NCI-H1930 (cell line): ENCODE measurements at places on chromosomes 1 and 21.

DNA sequence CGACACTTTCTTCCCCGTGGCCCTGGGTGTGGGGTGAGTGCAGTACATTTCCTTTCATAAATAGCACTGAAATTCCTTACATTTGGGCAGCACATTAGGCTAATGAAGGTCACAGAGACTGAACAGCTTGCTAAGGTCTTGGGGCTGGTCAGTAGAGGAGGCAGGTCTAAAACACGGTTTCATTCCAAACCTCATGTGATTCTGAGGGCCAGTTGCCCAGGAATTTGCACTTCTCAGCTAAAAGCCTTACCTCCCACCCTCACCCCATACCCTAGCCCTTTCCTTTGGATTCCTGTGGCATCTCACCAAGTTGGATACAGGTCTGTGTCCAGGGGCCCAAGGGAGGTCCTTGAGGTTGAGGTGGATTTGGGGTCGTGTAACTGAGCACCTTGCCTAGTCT is 147.8 kb upstream of the CD34 start:
- no peak for DNase-seq

GRCh38 chr1:36759355-36759754 is 275.0 kb downstream of the GRIK3 start:
- DNase-seq = no peak

- DNase-seq = peak; percentile 1
These were observed 30.5 kb downstream of the BATF3 start for GRCh38 chr1:212669102-212669501.

DNA sequence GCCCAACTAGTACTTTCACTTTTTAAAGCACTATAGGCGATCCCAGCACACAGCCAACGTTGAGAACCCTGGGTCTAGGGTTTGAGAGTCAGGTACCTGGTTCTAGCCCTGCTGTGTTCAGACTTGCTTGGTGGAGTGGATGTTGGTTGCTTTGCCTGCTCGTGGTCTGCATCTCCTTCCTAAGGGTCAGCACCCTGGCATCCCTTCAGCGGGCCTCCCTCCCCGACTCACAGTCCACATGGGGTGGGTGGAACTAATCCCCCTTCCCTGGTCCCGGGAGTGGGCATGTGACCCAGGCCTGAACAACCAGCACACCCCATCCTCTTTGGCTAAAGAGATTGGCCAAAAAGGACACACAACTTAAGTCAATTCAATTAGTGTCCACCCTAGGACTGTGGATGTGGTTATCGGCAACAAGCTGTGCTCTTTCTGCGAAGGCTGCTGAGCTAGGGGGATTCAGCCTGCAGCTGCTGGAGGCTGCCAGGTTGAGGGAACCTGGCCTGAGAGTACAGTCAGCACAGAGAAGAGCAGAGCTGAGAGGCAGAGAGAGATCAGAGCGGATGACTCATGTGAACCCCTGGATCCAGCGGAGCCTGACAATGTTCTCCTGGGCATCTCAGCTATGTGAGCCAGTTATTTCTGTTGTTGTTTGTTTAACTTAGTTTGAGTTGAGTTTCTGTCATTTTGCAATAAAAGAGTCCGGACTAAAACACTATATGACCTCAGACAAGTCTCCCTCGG is 138.9 kb downstream of the ACTL8 start:
- DNase-seq = no peak

GRCh38 chr1:63877021-63877767 is 103.4 kb downstream of the ROR1 start:
- no peak for DNase-seq

- no peak for DNase-seq
These were observed 187.7 kb upstream of the RNPC3 start for GRCh38 chr1:103337779-103338178.

GRCh38 chr1:83741348-83741747 is 257.6 kb downstream of the TTLL7 start:
- DNase-seq = no peak

GRCh38 chr21:34603710-34604057 is 11.2 kb downstream of the RCAN1 start:
- no peak for DNase-seq

- DNase-seq = no peak
These were observed 281.9 kb upstream of the POU3F1 start for GRCh38 chr1:38328278-38329035.

DNA sequence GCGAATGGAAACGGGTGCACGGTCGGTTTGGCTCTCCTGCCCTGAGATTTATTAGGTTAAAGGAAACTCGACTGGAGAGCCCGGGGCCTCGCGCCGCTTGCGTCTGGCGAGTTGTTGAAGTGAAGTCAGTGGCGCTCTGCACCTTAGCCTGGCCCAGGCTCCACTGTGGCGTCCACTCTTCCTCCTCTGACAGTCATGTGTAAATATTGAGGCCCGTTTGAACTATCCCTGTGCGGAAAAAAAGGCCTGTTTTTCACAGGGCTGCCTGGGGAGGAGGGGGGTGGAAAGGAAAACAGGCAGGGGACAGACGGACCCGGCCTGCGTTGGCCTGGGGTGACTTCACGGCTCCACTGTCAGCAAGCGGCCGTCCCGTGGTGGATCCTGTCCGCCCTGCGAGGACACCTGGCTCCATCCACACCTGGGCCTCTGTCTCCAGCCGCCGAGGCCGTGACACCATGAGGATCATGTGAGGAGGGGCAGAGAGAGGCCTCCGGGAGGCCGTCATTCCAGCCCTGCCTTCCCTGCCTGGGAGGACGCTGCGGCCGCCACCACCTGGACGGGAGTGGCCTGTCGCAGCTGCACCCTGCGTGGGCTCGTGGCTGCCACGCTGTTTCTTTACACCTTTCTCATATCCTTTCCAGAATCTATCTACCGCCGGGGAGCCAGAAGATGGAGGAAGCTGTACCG is 59.8 kb downstream of the FAAP20 start:
- DNase-seq = no peak

DNA sequence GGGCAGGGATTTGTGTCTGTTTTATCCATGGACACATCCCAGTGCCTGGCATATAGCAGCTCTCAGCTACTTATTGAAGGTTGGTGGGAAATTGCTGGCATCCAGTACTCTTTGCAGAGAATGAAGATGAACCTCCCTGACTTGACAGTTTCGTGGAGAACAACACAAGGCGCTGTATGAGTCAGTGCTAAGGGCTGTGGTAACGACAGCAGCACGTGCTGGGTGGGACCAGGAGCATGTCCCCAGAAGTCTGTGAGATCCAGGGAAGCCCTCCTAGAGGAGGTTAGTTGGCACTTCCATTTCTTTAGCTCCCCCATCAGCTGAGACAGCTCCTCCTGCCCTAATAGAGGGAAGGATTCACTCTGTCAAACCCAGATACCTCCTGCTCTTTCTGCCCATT is 25.9 kb upstream of the IL19 start:
- no peak for DNase-seq

DNA sequence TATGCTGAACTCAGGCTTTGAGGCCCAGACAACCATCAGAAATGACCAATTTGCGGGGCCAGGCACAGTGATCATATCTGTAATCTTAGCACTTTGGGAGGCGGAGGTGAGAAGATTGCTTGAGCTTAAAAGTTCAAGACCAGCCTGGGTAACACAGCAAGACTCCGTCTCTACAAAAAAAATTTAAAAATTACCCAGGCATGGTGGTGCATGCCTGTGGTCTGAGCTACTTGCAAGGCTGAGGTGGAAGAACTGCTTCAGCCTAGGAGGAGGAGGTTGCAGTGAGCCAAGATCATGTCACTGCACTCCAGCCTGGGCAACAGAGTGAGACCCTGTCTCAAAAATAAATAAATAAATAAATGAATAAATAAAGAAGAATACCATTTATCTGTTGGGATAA is 156.5 kb downstream of the EIF4G3 start:
- no peak for DNase-seq

- DNase-seq = no peak
These were observed 5.9 kb upstream of the BRWD1 start for GRCh38 chr21:39319251-39319756.

DNA sequence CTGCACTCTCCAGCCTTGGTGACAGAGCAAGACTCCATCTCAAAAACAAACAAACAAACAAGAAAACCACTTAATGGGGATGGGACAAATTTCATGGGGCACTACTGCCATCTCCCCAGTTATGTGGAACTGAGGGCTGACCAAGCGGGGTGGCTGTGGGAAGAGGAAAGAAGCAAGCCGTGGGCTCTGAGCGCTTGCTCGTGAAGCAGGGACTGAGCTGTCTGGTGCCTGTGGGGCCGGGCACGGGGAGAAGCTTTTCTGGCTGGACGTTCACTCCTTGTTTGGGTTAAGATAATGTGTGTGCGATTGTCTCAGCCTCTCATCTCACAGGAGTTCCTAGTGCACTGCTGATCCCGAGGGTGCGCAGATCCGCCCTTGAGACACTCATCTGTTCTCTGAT is 22.0 kb upstream of the KIF26B start:
- DNase-seq = no peak

- no peak for DNase-seq
These were observed 41.8 kb downstream of the TTC39A start for GRCh38 chr1:51288578-51288977.

GRCh38 chr1:113917400-113918082 is 11.6 kb upstream of the HIPK1 start:
- DNase-seq = no peak

DNA sequence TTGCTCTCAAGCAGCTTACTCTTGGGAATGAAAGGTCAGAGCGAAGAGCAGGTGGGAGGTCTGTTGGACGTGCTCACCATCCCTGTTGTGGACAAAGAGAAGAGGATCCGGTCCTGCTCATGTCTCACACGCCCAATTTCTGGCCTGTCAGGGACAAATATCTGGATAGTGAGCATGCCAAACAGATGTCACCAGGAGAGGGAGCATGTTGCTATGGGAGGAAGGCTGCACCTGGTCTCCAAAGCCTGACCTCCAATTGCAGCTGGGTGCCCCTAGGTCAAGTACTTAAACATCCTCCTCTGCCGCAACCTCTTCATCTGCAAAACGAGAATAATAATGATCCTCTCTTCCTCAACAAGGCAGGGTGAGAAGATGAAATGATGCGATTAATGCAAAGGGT is 53.4 kb downstream of the DMRTA2 start:
- DNase-seq = no peak

- DNase-seq = no peak
These were observed 68.9 kb downstream of the CAMTA1 start for GRCh38 chr1:6854166-6854565.

DNA sequence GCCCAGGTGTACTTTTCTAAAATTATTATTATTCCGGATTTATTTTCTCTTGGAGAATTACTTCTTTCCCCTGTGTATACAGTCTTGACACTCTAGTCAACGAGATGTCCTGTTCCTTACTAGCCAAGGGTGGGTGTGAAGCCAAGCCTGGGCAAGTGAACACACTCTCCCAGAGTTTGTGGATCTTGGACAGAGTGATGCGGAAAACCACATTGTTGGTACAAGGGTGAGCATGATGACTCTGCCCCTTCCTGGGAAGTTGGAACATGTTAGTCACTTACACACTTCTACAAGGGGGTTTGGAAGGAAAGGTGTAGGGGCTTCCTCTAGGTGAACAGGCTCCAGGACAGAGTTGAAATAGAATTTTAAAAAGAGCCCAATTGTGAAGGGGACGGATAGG is 20.0 kb upstream of the RD3 start:
- DNase-seq = no peak

GRCh38 chr21:29650523-29651022 is 289.2 kb downstream of the GRIK1 start:
- no peak for DNase-seq

- no peak for DNase-seq
These were observed 513 bp downstream of the MGST3 start for GRCh38 chr1:165631342-165632151.

- no peak for DNase-seq
These were observed 23.2 kb upstream of the LRP8 start for GRCh38 chr1:53350853-53351767.

DNA sequence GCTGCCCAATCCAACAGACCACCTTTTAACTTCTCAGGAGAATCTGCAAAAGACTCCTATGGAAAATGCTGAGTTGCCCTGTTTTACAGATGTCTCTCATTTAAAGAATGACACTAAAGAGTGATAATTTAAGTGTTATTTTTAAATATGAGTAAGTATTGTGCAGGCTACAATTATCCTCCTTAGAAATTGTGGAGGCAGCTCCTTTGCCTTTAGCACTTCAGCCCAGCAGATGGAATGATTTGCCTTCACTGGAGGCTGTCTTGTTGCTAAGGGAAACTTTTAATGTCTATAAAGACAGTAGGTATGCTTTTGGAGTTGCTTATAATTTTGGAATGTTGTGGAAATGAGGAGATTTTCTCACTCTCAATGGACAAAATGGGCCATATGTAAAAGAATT is 1345.5 kb downstream of the NCAM2 start:
- DNase-seq = no peak

GRCh38 chr1:235513495-235514366 is 9.5 kb upstream of the B3GALNT2 start:
- DNase-seq = peak; percentile 61

DNA sequence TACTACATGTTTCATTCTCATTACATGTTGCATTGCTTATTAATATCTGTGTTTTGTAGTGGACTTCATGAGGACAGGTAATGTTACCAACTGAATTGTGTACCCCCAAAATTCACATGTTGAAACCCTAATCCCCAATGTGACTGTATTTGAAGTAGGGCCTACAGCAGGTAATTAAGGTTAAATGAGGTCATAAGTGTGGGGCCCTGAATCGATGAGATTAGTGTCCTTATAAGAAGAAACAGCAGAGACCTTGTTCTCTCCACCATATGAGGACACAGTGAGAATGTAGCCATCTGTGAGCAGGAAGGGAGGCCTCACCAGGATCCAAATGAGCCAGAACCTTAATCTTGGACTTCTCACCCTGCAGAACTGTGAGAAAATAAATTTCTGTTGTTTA is 15.0 kb upstream of the IFNAR1 start:
- DNase-seq = no peak

DNA sequence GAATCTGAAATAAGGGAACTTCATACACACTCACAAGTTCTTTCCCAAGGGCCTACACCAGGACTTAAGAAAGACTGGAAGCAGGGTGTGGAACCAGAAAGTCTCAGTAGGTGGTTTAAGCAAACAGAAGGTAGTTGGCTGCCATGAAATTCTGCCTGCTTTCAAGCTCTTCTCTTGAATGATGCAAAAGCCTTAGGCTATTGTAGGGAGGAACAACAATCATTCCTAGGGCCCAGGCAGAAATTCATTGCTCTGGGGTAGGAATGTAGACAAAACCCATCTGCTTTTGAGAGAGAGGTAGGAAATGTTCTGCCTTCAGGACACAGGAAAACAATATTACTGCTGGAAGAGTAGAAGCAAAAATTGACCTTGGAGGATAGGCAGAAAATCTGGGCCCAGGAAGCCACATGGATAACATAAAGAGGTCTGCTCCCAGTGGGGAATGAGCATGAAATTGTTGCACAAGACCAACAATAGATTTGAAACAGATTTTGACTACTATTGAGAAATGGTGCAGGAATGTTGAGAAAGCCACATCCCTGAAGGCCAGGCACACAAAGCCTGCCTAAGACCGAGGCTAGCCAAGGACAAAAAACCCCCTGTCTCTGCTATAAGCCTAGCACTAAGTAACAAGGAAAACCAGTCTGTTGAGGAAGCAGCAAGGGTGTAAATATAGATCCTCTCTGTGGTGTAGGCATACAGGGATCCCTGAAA is 22.7 kb upstream of the SFT2D2 start:
- no peak for DNase-seq

- DNase-seq = no peak
These were observed 313.8 kb downstream of the TGFB2 start for GRCh38 chr1:218658899-218659298.

GRCh38 chr1:43637267-43637666 is 12.7 kb upstream of the KDM4A start:
- DNase-seq = no peak

GRCh38 chr1:115839029-115839678 is 1.8 kb downstream of the NHLH2 start:
- no peak for DNase-seq
